Endodermal cell (in vitro differentiated cells): ENCODE measurements at places on chromosomes 6 and 20. TPM values are rescaled to one million over a fixed set of nuclear protein-coding genes. Genes with fewer than 3 reads are reported as not detected.
A peak's percentile ranks its signal among the peaks of the same experiment; 100 is the strongest.

- peak; percentile 25 for DNase-seq
Measured at GRCh38 chr20:41173791-41174341, 36.5 kb downstream of the PLCG1 start.

- no peak for DNase-seq
Measured at GRCh38 chr6:24997905-24998304, 62.1 kb upstream of the RIPOR2 start.

The LPA gene
- 1.9 and 3.6 TPM in 2 replicates for total RNA-seq

DNA sequence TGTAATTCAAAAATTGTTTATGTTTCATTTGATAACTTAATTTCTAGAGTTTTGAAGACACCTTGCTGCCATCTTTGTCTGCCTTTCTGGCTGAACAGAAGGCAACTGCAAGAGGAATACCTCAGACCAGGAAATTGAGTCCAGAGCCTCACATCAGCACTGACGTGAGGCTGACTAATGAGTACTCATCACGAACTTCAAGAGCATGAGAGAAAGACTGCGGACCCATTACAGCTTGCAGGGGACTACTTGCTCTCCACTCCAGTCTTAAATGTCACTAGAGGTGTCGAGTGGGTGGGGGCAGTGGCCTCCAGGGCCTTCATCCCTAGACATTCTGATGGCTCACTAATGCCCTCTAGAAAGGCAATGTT, 109.5 kb upstream of the SSTR4 start:
- no peak for DNase-seq

DNA sequence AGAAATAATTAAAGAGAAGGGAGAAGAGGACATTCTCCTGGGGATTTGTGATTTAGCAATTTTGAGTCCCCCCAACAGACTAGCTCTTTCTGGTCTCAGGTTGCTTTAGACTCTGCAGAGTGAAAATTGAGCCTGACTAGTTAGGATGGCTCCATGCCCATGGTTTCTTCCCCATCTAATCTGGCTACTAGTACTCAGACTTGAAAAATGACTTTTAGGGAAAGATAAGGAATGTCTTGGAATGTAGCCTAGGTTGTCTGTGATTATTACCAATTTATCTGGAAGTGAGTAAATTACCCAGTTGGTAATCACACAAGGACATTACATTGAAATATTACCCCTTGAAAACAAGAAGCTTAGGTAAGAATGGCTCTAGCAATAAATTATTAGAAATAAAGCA, 4.2 kb downstream of the BEND6 start:
- DNase-seq = no peak

The CST3 gene
- 132 to 178 TPM (median 177 TPM) in 3 replicates for total RNA-seq

The NKX2-4 gene
- total RNA-seq = not detected in 3 replicates

DNA sequence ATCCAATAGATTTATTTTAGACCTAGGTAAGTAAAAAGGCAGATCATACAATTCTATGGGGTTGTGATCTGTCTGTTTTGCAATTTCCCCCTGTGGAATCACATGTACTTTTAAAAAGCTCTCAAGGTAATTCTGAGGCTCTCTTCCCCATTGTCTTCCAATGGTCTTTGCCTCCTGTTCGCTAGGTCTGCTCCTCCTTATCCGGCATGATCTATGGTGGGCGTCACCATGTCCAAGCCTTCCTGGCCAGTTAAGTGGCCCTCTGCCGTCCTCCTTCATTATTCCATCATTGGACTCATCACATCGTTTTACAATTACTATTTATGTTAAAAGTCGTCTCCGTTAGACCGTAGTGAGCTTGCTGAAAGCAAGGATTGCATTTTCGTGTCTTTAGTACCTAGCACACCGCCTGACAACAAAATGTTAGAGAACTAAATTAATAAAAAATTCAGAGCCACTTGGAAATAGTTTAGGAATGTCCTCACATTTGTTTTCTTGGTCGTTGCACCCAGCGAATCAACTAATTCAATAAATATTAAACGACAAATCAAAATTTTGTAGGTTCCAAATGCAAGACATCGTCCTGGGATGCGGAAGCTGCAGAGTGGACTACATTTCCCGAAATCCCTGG, 2.2 kb upstream of the STXBP5 start:
- DNase-seq = peak; percentile 68

- no peak for DNase-seq
Measured at GRCh38 chr6:106279179-106279578, 46.4 kb downstream of the ATG5 start.

GRCh38 chr6:33607784-33608161, 13.3 kb upstream of the ITPR3 start:
- peak; percentile 57 for DNase-seq

The CPXM1 gene
- 85.9 to 106 TPM (median 105 TPM) in 3 replicates for total RNA-seq

DNA sequence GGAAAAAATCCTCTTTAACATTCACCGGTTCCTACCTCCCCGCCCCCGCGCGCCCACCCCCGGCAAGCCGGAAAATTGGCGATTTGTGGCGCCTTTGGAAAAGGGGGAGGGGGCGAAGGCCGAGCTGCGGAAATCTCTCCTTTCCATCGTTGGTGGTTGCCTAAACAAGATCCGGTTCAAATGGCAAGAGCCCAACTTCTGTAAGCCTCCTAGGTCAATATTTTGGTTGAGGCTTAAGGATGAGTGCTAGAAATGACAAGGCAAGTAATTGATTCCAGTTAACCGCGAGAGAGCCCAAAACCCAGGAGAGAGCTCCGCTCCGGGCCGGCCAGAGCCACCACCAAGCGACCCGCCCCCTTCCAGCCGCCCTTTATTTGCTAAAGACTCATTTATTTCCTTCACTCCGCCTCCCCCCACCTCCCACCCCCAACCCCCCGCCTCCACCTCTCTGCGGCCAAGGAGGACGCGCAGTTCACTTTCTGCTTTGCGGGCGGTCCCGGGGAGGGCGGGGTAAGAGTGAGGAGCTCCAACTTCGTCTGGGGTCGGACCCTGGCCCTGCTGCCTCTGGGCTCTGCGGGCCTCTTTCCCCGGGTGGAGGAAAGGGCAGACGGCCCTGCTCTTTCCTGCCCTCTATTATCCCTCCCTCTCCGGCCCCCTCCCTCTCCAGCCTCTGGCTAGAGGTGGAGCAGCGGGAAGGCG, 838 bp upstream of the NKX2-2 start:
- DNase-seq = peak; percentile 91

The ZBTB46 gene
- 22.0 and 25.9 TPM in 2 replicates for total RNA-seq

DNA sequence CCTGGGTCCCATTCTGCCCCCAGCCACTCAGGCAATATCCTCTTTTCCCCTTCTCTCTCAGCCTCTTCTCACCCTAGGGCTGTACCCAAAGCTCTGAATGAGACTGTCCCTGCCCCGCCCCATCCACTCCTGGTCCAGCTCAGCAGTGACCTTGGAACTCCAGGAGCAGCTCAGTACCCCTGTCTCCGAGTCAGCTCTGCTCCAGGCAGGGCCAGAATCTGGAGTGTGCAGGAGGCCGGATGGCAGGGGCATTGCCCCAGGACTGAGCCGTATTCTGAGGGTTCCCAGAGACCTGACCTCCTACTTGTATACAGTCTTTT, 2.0 kb upstream of the RAET1G start:
- DNase-seq = no peak

GRCh38 chr20:21096321-21097043, 9.7 kb downstream of the LINC00237 start:
- DNase-seq = peak; percentile 80

DNA sequence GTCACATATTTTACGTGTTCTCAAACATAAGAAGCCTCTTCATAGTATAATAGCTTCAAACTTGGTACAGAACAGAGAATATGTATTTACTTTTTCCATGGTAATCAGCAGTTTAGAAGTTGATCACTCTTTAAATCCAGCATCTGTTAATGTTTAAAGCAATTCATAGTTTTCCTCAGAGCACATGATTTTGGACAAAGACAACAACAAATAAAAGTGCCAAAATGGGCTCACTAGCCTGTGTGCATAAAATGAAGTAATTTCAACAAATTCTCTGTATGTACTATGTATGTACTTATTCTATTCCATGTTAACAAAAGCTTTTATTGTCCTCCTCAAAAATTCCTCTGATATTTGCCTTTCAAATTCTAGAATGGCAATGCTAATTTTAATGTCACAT, 38.1 kb upstream of the UST start:
- DNase-seq = no peak

DNA sequence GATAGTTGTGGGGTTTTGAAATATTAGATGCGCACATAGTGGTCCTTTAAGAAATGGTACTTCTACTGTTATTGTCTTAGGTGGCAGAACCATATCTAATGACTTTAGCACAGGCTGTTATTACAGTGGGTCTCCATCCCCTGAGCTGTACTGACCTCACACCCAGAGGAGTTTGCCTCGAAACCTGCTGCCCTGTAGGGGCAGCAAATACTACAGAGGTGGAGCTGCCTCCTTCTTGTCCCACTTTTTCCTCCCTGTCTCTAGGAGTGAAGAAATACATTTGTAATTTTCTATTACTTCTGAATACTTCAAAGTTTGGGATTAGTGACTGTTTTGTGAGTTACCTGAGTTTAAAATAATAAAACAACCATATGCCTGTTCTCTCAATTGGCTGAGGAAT, 8.2 kb downstream of the TRIM31 start:
- no peak for DNase-seq

GRCh38 chr20:60877071-60877857, 374.8 kb upstream of the CDH4 start:
- peak; percentile 26 for DNase-seq

DNA sequence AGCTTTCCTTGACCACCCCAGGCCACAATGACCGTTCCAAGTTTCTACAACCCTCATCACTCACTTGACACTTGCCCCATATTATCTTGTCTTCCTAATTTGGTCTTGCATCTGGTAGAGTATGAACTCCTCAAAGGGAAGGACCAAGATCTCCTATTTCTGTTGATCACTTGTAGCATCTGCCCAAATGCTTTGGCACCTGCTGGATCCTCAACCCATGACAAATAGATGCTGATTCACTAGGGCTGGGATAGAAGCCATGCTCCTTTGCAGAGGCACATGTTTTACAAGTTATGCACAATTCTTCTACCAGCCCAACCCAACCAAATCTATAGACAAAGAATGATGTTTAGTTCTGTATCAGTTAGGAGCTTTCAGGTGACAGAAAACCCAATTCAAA, 110.7 kb downstream of the UNC5CL start:
- no peak for DNase-seq

DNA sequence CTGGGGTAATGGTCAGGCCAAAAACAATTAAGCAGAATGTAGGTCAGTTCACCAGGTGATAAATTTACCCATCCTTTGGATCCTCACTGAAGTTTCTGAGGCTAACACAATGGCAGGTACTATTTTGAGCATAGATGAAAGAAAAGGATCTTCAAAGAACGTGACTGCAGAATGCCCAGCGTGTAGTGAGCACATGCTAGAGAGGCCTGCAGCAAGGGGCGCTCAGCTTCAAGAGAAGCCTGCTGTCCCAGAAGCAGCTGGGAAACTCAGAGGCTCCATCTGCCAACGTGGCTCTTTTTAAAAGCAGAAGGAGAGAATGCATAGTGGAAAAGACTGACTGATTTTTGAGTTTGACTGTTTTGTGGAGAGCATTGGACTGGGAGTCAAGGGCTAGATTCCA, 57.4 kb downstream of the CD83 start:
- DNase-seq = no peak

The ESR1 gene
- total RNA-seq = 0.14 TPM in 1 of 3 replicates, not detected in the others

- no peak for DNase-seq
Measured at GRCh38 chr6:7418238-7418905, 28.8 kb downstream of the RIOK1 start.

- DNase-seq = no peak
Measured at GRCh38 chr20:22455259-22455658, 129.1 kb downstream of the FOXA2 start.

The MTFR2 gene
- total RNA-seq = 2.2 to 6.8 TPM (median 6.3 TPM) in 3 replicates

The MCHR2 gene
- not detected in 3 replicates for total RNA-seq

The DLK2 gene
- total RNA-seq = not detected in 2 replicates
